ENCODE measurements at places on chromosomes 1 and 21.

GRCh38 chr1:205456383-205456867 lies 580 bp upstream of the BLACAT1 start:
- DNase-seq: no peak

DNA sequence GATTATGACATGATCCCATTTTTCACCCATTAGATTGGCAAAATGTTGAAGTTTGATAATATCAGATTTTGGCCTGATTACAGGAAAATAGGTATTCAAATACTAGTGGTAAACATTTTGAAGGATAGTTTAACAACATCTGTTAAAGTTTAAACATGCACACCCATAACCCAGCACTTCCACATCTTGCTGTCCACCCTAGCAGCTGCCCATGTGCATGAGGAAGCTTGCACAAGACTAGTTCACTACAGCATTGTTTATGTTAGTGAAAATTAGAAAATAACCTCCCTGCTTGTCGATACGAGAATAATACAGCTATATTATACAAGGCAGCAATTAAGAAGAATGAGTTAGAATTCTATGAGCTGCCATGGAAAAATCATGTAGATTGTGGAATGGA lies 127.6 kb downstream of the C1orf21 start:
- DNase-seq: no peak

- no peak for DNase-seq
Measured at GRCh38 chr1:87642581-87643221, 314.0 kb downstream of the LMO4 start.

- DNase-seq: no peak
Measured at GRCh38 chr21:16194095-16194787, 464.5 kb downstream of the USP25 start.

- DNase-seq: no peak
Measured at GRCh38 chr1:152325111-152325510, at the start of gene FLG. FLG (minus strand) TSS chr1:152325239; CDS start chr1:152315456, 9,783 bp downstream.

DNA sequence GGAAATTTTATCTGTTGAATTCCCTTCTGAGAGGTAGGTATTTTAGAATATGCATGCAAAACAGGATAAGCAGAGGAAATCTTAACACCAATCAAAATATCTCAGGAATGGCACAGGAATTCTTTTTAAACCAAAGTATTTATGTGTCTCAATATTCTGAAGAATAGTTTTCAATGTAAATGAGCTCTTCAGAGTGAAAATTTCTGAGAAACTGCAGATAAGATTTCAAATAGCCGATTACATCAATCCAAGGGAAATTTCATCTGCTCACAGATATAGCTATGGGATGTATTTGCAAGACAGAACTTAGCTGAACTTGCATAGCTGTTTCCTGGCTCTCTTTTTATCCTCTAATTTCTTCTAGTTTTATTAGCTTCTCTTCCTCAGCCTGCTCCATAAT lies 209.5 kb downstream of the GRIK1 start:
- no peak for DNase-seq

GRCh38 chr1:59128239-59128736 lies 168.6 kb upstream of the FGGY start:
- DNase-seq: no peak

- DNase-seq: no peak
Measured at GRCh38 chr1:214518361-214518760, 33.0 kb downstream of the PTPN14 start.

GRCh38 chr1:111197598-111198284 lies 2.7 kb downstream of the DENND2D start:
- no peak for DNase-seq

DNA sequence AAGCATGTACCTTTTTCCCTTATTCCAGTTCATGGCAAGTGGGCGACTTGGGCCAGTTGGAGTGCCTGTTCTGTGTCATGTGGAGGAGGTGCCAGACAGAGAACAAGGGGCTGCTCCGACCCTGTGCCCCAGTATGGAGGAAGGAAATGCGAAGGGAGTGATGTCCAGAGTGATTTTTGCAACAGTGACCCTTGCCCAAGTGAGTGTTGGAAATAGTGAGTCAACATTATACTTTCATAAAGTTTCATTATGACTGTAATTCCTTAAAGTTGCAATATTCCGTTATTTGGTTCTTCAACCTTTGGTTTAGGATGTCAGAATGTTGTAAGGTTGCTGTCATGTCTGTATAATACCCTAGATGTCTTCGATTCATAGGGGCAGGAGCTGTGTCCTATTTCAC lies 230.5 kb downstream of the TPR start:
- no peak for DNase-seq

DNA sequence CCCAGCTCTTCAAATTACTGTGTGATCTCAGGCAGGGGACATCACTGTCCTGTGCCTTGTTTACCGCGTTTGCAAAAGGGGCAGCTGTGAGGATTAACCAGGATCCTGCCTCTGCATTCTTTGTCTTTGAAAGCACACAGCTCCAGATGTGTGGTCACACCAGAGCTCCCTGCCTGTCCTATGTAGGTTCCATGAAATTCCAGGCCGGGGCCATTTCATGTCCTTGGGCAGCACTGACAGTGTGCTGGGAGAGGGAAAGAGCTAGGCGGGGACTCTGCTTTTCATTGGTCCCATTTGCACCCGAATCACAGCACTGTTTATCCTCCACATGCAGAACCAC lies 42.2 kb upstream of the SELENON start:
- DNase-seq: no peak

- DNase-seq: no peak
Measured at GRCh38 chr1:225765982-225766674, 11.5 kb upstream of the SRP9 start.

- DNase-seq: no peak
Measured at GRCh38 chr1:43267818-43268425, 1.9 kb upstream of the TMEM125 start.

- no peak for DNase-seq
Measured at GRCh38 chr1:240363315-240363714, 248.6 kb downstream of the GREM2 start.

- DNase-seq: no peak
Measured at GRCh38 chr1:108179018-108179417, 21.1 kb downstream of the SLC25A24 start.

DNA sequence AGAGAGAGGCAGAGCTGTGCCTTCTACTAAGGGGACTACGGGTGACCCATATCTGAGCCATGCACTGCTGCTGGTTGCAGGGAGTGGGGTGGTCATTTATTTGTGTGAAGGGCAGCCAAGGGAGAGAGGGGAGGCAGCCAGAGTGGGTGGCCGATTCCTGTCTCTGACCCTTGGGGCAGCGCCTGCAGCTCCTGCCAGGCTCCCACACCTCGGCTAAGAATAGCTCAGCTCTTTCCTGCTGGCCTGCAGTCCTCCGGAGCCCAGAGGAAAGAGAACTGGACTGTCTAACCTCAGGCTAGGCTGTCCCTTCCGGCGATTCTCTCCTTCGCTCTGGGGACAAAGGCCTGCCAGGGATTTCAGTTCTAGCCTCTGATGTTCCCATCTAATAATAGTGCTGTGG lies 11.6 kb upstream of the CD34 start:
- DNase-seq: no peak

GRCh38 chr1:61055110-61055614 lies 27.2 kb upstream of the NFIA start:
- DNase-seq: no peak

- DNase-seq: no peak
Measured at GRCh38 chr1:87176514-87176913, 152.2 kb upstream of the LMO4 start.

DNA sequence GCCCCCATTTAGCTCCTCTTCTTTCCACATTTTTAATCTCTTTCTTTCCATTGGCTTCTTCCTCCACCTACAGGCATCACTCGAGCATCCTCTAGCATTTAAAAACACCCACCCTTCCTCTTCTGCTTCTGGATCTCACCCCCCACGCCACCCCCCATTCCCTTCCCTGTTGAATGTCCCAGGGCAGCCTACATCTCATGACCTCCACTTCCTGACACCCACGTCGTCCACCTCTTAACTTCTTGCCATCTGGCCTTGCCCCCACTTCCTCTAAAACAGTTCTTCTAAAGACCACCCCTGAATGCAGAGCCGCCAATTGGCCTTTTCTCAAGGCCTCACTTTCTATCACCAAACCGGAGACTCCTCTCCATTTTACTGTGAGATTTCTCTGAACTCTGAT lies 6.1 kb upstream of the ETNK2 start:
- no peak for DNase-seq

- no peak for DNase-seq
Measured at GRCh38 chr1:67201891-67202290, 35.6 kb downstream of the IL23R start.

GRCh38 chr1:87176087-87176486 lies 152.6 kb upstream of the LMO4 start:
- no peak for DNase-seq

DNA sequence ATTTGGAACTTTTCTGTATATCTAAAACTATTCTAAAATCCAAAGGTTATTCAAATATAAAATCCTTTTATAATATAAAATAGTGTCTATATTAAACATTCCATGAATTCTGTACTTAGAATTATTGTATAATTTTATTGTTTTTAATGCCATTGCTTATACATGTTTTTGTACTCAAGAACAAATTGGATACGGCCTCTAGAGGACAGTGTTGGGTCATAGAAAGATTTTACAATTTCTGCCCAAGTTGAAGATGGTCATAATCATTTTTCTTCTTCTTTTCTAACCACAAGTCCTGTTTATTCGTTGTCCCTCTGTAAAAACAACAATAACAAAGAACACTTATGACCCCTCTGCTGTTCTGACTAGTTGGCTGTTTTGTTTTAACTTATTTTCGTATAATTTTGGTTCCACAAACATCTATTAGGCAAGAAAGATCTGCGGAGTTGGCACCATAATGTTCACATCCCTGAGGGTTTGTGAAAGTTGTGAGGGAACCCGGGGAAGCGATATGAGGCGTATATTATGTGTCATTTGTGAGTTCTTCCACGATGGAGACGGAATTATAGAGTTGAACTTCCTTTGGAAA lies 75.7 kb upstream of the KIF26B start:
- no peak for DNase-seq

DNA sequence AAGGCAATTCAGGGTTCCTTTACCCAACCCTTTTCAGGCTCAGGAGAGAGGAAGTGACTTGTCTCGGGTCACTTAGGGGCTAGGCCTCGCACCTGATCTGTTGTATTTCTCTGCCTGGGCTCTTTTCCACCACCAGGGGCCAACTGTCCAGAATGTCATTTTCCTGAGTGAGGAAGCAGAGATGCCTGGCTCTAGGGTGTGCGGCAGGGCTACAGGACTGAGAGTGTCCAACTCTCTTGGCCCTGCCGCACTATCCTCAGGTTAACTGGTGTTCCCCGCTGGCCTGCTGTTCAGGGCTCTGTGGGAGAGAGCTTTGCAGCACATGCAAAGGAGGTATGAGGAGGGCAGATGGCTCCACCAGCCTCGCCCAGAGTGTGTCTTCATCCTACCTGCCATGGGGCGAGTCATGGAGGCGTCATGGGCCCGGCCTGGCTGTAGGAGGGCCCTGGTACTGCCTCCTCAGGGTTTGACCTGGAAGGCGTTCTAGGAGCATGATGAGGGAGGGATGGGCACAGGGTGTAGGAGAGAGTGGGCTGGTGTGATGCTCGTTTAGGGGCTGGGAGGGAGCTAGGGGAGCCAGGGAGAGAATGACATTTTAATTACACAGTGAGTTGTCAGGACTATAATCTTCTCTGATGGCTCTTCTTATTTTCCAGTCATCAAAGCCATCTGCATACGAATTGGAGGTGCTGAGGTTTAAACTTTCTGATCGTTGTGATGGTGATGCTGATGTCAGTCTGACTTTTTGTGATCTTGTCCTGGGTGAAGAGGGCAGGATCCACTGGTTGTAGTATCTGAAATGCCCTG lies 128.3 kb downstream of the NOS1AP start:
- DNase-seq: no peak

DNA sequence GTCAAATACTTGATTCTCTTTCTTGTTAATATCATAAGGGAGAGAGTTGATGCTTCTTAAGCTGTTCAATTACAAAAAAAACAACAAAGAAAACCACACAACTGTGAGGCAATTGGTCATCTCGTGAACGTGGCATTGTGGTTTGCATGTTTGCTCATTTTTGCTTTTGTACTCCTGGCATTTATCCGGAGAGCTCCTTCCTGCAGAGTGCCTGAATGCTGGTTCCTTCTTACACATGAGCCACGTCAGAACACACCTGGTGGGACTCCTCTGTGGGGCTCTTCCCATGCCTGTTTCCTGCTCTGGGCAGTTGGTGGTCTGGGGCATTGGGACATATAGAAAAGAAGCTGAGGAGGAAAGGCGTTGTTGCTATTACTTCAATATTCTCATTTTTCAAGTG lies 25.7 kb downstream of the KCNK1 start:
- no peak for DNase-seq
